NCI-H446 treated with DMSO at 0.1 percent for 48 hours (cell line): ENCODE measurements at places on chromosomes 6 and 20.

- DNase-seq = peak; percentile 42
These were observed 1082.4 kb upstream of the MAP3K7 start for GRCh38 chr6:91669154-91669870.

DNA sequence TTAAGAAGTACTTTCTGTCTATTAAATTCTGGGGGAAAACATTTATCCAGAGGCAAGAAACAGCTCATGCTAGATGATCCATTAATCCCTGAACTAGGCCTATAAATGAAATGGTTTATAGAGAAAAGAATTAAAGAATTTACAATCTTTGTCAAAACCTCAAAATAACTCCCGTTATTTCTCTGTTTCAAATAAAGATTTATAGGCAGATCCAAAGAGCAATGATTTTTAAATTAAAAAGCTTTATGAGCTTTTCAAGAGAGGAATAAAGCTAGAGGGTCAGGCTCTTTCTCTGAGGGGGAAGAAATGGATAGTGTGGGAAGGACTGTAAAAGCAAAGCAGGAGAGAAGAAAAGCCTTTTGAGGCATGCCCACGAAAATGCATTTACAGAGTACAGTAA is 82.5 kb upstream of the OGFRL1 start:
- no peak for DNase-seq

GRCh38 chr20:48220033-48220633 is 434.9 kb upstream of the SULF2 start:
- DNase-seq = no peak

GRCh38 chr20:36298795-36299339 is 7.3 kb upstream of the DLGAP4 start:
- DNase-seq = no peak

- DNase-seq = no peak
These were observed 131.0 kb upstream of the BMP2 start for GRCh38 chr20:6636209-6637159.

- DNase-seq = no peak
These were observed 10.5 kb upstream of the ZNF343 start for GRCh38 chr20:2519115-2519809.

DNA sequence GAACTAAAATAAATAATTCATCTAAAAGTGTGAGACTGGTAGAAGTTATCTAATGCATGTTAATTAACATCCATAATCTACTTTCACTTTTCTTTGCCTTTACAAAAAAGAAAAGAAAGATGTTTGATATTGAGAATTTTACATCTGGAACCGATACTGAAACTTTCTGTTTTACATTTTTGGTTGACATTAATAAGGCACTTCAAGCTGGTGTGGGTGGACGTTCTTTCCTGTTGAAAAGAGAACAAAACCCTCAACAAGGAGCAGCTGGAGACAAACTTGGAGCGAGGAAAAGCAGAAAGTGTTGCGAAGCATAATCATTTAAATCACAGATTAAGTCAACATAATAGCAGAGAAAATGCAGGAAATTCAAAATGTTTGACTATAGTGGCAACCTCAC is 575.2 kb upstream of the ADGRB3 start:
- no peak for DNase-seq

GRCh38 chr6:149939356-149939648 is 2.5 kb upstream of the ULBP2 start:
- DNase-seq = no peak

- no peak for DNase-seq
These were observed 63.6 kb upstream of the STX16 start for GRCh38 chr20:58587467-58587866.

- no peak for DNase-seq
These were observed 90.9 kb upstream of the GCM1 start for GRCh38 chr6:53239526-53239925.

DNA sequence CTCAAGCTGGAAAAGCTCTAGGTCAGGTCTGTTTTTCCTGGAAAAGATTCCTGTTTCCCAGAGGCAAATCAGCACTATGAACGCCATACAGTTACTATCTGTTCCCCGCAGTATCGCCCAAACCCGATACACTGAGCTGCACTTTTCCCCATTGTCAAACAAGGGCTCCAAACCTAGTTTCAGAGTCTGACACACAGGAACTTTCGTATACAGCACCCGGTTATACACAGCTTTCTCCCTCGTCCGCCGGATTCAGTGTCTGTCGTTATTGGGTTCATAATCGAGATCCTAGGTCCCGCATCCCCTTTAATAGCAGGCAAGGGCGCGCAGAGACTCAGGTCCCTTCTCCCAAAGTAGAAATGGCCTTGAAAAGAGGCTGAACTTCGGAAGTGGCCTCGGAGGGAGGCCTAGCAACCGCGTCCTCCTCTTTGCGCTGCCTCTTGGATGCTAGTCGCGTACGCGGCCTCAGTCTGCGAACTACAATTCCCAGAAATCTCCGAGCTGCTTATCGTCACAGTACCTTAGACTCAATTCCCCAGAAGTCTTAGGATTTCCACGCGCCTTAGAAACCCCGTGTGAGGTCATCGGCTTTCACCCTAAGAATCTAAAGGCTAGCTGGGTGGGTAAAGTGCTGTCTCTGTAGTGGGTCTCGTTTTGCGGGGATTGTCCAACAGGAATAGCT is 34.2 kb downstream of the ZNF391 start:
- no peak for DNase-seq

GRCh38 chr6:14743144-14743473 is 502.8 kb upstream of the JARID2 start:
- DNase-seq = no peak

- no peak for DNase-seq
These were observed 31.2 kb downstream of the NUS1 start for GRCh38 chr6:117706504-117706903.

DNA sequence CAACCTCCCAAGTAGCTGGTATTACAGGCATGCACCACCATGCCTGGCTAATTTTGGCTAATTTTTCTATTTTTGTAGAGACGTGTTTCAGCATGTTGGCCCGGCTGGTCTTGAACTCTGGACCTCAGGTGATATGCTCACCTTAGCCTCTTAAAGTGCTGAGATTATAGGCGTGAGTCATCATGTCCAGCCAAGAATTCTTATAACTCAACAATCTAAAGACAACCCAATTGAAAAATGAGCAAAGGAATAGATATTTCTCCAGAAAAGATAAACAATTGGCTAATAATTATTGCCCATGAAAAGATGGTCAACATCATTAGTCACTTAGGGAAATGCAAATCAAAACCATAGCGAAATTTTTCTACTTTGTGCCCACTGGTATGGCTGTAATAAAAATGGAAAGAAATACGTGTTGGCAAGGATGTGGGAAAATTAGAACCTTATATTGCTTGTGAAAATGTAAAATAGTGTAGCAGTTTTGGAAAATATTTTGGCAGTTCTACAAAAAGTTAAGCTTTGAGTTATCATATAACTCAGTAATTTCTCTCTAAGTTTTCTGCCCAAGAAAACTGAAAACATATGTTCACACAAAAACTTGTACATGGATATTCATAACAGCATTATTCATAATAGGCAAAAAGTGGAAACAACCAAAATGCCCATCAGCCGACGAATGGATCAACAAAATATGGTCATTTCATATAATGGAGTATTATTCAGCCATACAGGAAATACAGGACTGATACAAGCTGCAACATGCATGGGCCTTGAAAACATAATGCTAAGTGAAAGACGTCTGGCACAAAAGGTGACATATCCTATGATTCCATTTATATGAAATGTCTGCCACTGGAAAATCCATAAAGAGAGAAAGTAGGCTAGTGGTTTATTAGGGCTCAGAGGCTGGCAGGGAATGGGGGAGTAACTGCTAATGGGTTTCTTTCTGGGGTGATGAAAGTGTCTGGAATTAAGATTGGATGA is 87.8 kb downstream of the UTRN start:
- DNase-seq = no peak

GRCh38 chr6:117270843-117271507 is 5.6 kb downstream of the VGLL2 start:
- no peak for DNase-seq

GRCh38 chr6:143953922-143954321 is 54.1 kb downstream of the PLAGL1 start:
- DNase-seq = no peak

GRCh38 chr20:43893930-43894329 is 20.7 kb upstream of the TOX2 start:
- DNase-seq = no peak
